ENCODE measurements at places on chromosomes 7 and 10. TPM values are rescaled to one million over a fixed set of nuclear protein-coding genes. Genes with fewer than 3 reads are reported as not detected.

Gene SORCS1
- not detected for total RNA-seq

Gene CLDN4
- total RNA-seq, result 0.16 TPM

Gene SLC13A4
- not detected for total RNA-seq

Gene TFR2
- total RNA-seq, result 10.1 TPM

DNA sequence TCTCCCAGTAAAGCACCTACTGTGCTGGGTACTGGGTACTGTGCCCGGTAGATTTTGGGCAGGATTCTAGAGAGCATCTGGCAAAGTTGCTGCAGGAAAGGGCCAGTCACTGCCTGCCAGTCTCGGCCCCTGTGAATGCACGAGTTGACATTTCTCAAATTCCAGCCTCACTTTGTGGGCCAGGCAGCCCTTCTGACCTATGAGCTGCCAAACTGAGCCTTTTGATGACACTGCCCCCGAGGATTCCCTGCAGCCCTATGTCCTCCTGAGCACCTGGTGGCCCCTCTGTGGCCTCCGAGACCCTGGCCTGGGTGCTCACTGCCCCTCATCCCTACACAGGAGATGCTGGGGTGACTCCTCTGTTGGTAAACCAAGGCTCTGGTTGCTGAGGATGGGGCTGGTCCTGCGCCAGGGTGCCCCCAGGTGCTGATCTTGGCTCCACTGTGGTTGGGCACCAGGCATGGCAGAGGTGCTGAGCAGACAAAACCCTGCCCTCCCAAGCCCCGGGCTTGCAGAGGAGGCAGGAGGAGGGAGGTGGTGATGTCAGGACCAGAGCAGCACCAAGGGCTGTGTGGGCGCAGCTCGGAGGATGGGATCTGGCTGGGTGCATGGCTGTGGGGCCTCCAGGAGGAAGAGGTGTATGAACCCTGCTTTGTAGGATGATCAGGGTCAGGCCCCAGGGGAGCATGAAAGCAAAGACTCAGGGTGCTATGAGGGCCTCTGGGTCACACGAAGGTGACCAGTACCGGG, 16.2 kb downstream of the LHPP start:
- no peak for DNase-seq

GRCh38 chr7:13057462-13058200, 370.2 kb downstream of the ARL4A start:
- DNase-seq, result no peak

- DNase-seq, result no peak
Observed at GRCh38 chr10:15990535-15991129, 130.3 kb upstream of the MINDY3 start.

GRCh38 chr10:120431251-120431651, 25.8 kb upstream of the PLPP4 start:
- no peak for DNase-seq

DNA sequence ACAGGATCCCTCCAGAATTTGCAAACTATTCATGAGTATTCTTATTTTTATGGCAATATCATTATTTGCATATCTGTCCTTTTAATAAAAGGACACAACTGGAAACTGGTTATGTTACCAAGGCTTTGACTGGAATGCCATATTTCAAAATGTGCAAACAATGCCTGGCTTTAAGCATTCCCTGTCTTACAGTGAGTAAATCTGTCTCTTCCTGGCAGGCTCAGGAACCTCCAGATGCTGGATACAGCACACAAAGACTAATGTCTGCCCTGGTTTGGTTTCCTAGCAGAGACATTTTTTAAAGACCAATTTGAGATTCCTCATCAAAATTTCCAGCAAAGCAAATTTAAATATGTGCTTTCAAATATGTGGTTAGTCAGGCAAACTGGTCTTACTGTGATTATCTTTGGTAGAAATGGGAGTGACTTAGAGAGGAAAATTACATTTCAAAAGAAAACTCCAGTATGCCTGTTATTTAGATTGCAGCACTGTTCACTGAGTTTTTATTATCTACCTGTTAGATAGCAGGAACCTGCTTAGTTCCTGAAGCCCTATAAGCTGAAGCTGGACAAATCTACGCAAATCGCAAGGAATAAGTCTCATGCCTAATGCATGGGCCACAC, 31.3 kb downstream of the RNF216 start:
- no peak for DNase-seq

- no peak for DNase-seq
Observed at GRCh38 chr10:93604146-93604545, 3.1 kb upstream of the RBP4 start.

DNA sequence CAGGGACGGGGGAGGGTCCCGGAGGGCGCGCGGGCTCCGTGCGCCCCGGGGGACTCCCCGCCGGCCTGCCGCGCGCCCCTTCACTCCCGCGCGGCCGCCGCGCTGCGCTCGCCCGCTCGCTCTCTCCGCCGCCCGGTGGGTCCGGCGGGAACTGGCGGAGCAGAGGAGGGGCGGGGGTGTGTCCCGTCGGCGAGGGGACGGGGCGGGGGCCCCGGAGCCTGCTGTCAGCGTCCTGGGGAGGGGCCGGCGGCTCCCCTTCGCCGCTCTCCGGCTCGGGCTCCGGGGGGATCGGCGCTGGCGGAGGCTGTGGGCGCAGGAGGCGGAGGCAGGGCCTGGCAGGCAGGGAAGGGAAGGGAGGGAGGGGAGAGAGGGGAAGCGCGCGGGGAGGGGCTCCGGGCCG, at the start of gene SH3PXD2A:
SH3PXD2A (minus strand) TSS at position 153 of the 400 bp plus-strand sequence. CDS start 310 bp downstream, outside the sequence.
- DNase-seq, result peak; percentile 49

- no peak for DNase-seq
Observed at GRCh38 chr7:91778416-91778815, 102.1 kb downstream of the MTERF1 start.

DNA sequence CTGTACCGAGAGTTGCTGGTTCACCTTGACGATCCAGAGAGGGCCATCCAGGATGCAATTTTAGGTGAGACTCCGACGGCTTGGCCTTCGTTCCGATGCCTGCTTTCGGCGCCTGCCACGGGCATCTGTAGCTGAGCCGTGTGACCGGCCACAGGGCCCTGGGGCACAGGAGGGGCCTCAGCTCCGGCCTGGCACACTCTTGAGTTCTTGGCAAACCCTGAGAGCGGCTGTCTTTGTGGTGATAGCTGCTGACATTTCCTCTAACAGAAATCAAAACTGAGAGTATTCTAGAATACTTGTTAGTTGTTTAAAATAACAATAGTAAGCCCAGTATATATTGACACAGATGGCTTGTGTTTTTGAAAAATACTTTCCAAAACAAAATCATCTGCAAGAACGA, 52.2 kb upstream of the SUN1 start:
- DNase-seq, result no peak

- no peak for DNase-seq
Observed at GRCh38 chr7:151410405-151411390, 860 bp upstream of the WDR86 start.

GRCh38 chr10:128314686-128315085, 188.5 kb upstream of the MKI67 start:
- no peak for DNase-seq

- no peak for DNase-seq
Observed at GRCh38 chr7:83541187-83541960, 107.6 kb downstream of the SEMA3E start.

DNA sequence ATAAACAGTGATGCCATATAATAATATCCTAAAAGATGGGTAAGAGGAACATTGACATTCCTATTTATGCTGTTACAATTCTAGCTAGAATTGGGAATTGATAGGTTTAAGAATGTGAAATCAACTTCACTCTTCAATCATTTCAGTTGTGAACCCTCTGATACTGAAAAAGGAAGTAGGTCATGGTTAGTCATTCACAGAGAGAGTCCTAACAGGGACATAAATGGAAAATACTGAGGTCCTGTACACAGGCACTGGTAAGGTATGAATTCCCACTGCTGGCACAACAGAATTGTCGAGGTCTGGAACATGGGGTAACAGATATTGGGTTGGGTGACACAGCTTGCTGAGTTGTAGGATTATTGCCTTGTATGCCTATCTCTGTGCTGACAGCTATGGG, 289.4 kb upstream of the LRRN3 start:
- DNase-seq, result no peak

- no peak for DNase-seq
Observed at GRCh38 chr10:123415523-123415922, 250.6 kb upstream of the GPR26 start.

- no peak for DNase-seq
Observed at GRCh38 chr10:69474742-69475432, 23.6 kb downstream of the TSPAN15 start.

- peak; percentile 63 for DNase-seq
Observed at GRCh38 chr7:131106681-131107336, 220.9 kb upstream of the MKLN1 start.

DNA sequence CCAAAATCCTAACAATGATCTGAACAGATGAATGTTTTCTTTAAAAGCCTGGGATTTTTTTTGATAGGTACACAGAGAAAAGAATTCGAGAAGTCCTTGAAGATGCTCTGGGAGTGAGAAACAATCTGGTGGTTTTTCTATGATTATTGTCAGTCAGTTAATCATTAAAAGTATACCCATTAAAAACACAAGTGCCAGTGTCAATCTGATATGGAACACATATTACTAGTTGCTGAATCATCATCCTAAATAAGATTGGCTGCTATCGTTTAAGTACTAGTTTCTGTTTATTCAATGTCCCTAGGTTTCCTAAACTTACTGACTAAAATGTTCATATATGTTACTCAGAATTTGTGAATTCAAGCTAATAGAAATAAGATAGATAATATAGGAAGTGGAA, 16.1 kb downstream of the COL28A1 start:
- no peak for DNase-seq

- DNase-seq, result no peak
Observed at GRCh38 chr10:59895629-59896116, 10.7 kb downstream of the CCDC6 start.

GRCh38 chr10:7258948-7259523, 151.8 kb downstream of the SFMBT2 start:
- peak; percentile 84 for DNase-seq

GRCh38 chr7:92155108-92155739, 20.9 kb upstream of the CYP51A1 start:
- no peak for DNase-seq

GRCh38 chr10:49634069-49634660, 20.3 kb downstream of the CHAT start:
- DNase-seq, result no peak

- peak; percentile 63 for DNase-seq
Observed at GRCh38 chr7:727104-727805, at the start of gene PRKAR1B. Gene PRKAR1B, minus strand, starts transcription at chr7:727281. Its CDS starts 15,776 bp downstream, at chr7:711505.

All from activated CD4-positive, alpha-beta T cell treated with anti-CD3 and anti-CD28 coated beads for 36 hours (primary cell).